ENCODE measurements at places on chromosomes 1 and 21.

GRCh38 chr1:206556750-206557635, 49.7 kb downstream of the RASSF5 start:
- peak; percentile 90 for DNase-seq

DNA sequence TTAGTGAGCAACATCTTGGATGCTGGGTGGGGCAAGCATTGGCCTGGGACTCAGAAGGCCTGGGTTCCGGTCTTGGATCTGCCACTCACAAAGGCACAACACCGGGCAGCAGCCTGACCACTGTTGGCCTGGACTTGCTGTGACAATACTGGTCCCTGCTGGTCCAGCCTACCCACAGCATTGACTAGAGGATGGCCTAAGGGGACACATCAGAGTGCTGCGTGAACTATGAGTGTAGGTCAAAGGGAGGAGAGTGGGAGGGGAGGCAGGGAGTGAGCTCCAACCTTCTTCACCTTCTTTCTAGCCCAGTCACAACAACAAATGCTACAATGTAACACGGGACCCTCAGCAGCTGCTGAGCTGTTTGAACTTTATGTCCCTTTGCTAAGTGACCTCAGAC, 31.1 kb downstream of the TMEM50A start:
- no peak for DNase-seq

- DNase-seq: peak; percentile 19
Measured at GRCh38 chr1:32619701-32620485, 30.5 kb downstream of the ZBTB8OS start.

GRCh38 chr1:7703321-7704213, 67.5 kb upstream of the VAMP3 start:
- no peak for DNase-seq

- DNase-seq: no peak
Measured at GRCh38 chr21:41561701-41562100, 53.7 kb upstream of the TMPRSS2 start.

- no peak for DNase-seq
Measured at GRCh38 chr1:86537928-86538695, 8.8 kb upstream of the CLCA4 start.

DNA sequence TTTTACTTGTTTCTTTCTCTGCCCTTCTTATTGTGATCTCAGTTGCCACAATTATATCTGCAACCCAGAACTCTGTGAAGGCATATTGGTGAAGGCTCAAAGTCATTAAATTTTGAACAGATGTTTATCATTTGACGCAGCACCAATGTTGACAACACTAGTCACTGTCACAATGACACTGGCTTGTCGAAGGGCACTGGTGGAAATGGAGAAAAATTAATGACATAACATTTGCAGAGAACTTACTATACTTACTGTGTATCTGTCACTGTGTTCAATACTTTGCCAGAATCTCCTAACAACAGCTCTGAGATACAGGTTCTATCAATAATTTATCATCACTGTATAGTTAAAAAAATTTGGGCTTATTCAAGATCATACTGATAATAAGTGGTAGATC, 1213.7 kb downstream of the NCAM2 start:
- DNase-seq: no peak

- DNase-seq: no peak
Measured at GRCh38 chr1:113433184-113433583, 42.9 kb downstream of the MAGI3 start.

- DNase-seq: no peak
Measured at GRCh38 chr21:45339421-45340402, 52.0 kb upstream of the POFUT2 start.

- DNase-seq: no peak
Measured at GRCh38 chr1:32899586-32900296, 1.4 kb downstream of the TMEM54 start.

DNA sequence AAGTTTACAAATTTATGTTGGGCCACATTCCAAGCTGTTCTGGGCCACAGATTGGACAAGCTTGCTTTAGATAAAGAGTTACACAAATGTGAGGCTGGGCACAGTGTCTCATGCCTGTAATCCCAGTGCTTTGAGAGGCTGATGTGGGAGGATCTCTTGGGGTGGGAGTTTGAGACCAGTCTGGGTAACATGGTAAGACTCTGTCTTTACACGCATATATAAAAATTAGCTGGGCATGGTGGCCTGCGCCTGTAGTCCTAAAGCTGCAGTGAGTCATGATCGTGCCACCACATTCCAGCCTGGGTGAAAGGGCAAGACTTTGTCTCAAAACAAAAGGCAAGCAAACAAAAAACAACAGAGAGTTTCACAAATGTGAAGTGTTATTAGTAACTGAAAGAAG, 5.9 kb upstream of the VCAM1 start:
- no peak for DNase-seq

DNA sequence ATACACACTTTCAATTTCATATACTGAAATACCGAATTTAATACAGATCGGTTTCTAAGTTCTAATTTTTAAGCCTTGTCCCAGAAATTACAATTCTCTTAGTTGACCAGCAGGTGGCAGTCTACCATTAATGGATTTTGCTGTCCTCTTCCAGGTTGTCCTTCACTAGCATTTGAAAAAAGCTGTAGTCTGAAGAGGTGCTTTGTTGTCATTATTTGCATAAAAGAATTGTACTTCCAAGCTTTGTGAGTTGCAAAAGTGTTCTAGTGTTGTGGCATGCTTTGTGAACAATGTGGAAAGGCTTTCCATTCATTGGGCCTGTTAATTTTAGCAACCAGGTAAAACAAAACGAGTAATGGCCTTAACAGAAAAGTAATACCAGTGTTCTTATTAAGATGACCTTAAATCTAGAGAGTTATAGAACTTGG, 193.6 kb downstream of the RPS6KC1 start:
- peak; percentile 36 for DNase-seq

DNA sequence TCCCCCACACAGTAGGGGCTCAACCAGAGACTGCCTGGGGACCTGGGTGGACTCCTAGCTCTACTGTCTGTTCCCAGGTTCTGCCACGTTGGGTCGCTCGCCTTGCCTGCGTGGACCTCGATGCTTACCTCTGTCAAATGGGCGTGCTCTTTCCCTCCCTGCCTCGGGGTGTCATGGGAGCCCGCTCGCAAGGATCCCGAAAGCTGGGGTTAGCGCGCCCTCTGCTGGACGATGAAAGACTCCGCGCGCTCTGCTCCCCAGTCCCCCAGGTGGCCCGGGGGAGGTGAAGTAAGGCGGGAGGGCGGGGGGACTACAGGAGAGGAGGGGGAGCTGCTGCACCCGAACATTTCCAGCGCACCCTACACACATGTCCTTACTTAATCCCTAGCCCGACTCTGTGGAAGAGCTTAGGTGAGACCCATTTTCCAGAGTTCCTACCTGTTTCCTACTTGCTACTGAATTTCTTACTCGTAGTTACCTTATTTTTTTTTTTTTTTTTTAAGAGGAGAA, 2.3 kb upstream of the BSND start:
- peak; percentile 68 for DNase-seq

DNA sequence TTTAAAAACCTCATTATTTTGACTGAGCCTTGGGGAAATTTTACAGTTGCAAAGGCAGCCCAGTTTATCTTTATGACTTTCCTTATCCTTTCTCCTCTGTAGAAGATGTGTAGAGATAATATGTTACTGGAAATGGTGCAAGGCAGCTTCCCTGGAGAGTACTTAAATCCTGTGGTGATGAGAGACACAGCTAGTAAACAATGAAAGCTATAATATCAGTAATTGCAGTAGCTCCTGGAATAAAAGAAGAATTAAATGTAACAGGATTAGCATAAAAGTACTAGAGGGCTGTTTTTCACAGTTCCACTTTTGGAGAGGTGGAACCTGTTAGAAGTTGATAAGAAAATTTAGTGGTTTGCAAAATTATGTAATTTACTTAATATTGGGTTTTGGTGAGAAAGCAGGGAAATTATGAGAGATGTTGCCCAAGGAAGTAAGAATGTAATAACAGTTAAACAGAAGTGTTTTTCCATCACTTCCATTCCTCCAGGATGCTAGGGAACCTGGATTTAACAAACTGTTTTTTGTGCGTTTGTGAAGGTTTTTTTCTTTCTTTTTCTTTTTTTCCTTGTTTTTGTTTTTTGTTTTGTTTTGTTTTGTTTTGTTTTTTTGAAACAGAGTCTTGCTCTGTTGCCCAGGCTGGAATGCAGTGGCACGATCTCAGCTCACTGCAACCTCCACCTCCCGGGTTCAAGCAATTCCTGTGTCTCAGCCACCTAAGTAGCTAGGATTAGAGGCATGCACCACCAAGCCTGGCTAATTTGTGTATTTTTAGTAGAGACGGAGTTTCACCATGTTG, 15.7 kb upstream of the EDEM3 start:
- no peak for DNase-seq

DNA sequence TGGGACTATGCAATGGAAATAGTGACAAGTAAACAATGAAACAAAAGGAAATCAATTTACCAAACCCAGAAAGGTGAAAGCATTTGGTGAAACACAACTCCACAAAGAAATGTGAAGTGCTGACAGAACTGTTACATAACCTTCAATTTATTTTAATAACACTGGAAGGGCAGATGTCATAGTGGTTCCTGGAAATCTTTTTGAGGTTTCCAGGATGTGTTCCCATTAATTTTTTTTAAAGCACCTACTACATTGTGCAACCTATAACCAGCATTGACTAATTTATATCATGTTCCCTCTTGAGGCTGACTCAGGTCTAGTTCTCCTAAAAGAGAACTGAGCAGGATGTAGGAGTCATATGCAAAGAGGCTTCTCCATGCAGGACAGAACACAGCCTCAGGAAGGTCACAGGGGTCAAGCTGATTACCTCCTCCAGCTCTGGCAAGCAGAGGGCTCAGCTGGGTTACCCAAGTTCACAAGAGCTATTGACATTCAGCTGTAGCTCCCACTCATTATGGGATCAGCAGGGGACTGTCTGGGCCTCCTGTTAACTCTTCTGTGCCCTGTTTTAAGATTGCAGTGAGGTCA, 157.1 kb upstream of the NRIP1 start:
- DNase-seq: peak; percentile 35

DNA sequence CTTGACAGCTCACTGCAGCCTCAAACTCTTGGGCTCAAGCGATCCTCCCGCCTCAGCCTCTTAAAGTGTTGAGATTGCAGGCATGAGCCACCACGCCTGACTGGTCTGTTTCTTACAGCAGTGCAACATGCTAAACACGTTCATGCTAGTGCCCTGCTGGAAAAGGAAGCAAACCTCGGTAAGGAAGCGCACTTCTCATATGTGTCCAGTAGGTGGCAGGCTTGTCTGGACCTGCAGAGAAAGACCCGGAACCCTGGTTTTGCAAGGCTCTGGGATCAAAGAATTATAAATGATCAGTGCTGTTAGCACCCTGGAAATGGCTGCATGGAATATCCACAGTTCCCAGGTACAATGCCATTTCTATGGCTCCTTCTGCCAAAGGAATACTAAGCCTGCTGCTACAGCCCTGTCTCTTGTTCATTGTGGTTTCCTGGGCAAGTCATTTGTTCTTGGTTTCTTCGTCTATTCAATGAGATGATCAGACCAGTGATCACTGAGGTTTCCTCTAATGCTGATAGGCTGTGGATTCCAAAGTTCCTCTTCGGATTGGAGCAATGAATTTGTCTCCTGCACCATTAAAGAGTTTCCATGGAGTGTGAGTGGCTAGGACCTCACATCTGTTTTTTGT, 15.9 kb downstream of the RNU5D-1 start:
- DNase-seq: peak; percentile 91

GRCh38 chr1:20095564-20096434, 23.5 kb downstream of the PLA2G2D start:
- DNase-seq: no peak

DNA sequence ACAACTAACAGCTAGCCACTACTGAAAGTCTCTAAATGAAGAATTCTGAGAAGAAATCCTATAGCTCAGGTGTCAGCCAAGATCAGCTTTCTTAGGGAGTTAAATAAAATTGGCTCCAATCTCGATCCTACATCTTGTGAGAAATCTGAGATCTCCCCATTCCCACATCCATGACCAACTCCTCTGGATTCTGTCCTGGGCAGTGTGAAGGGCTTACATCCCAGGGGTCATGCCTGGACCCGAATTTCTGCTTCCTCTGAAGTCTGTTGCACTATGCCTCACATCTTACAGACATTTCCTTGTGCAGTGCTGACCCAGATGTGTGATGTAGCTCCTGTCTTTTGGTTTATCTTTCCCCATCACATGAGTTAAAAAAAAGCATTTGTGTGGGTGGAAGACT, 4.8 kb upstream of the TNN start:
- no peak for DNase-seq

DNA sequence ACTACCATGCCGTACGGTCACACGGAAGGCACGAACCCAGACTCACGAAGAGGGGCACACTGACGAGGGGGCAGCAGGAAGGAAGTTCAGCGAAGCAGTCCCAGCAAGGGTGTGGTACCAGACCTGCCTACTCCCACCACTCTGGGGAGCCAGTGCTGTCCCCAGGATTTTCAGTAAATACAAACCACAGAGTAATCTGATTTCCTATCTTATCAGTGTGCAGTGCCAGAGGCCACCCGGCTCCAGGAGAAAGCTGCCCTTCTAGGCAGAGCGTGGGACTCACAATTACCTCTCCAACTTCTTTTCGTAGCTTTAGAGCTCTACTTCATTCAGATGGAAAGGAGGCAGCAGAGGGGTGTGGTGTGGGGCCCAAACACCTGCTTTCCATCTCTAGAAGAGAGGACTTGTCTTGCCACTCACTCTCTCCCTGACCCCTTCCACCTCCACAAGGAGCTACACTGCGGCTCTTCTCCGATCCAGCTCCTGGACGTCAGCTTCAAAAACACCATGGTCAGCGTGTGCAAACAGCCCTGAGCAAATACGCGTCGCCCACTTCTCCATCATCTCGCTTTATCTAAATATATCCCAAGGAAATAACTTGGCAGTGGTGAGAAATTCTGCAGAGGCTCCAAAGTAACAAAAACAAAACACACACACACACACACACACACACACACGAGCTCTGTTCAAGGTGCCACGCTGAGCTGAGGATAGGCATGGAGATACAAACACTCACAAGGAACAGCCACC, 98.5 kb downstream of the MRPL37 start:
- peak; percentile 56 for DNase-seq

DNA sequence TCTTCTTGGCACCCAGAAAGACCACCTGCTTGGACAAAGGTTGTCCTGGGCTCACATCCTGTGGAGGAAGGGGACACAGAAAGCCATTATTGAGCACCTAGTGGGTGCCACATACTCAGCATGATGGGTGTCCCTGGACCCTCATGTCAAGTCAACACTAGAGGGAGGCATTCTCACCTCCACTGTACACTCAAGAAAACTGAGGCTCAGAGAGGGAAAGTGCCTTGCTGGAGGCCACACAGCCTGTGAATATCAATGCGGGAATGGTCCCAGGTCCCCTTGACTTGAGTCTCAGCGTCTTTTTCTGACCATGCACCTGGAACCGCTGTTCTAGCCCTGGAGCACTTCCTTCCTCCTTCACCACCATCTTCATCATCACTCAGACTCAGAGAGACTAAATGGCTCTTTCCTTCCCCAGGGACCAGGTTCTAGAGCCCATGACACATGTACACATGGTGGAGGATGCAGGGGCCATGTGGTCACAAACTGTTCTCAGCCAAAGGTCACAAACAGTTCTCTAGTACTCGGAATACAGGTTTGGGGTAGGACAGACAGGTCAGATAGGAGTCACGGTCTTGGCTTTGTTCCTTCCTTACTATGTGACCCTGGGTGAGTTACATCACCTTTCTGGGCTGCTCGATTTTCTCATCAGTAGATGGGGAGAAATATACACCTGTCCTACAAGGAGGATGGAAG, 89.2 kb upstream of the WNT4 start:
- no peak for DNase-seq
